ENCODE measurements at places on chromosomes 4 and X.

- DNase-seq = peak; percentile 79
Measured at GRCh38 chr4:142405021-142405694, 440.9 kb downstream of the INPP4B start.

GRCh38 chr4:35500812-35501211 lies 743.5 kb downstream of the ARAP2 start:
- DNase-seq = no peak

GRCh38 chr4:7627251-7628250 lies 192.8 kb upstream of the PSAPL1 start:
- no peak for DNase-seq

- no peak for DNase-seq
Measured at GRCh38 chr4:78747475-78747922, 28.7 kb upstream of the BMP2K start.

GRCh38 chr4:75180217-75180616 lies 247.3 kb downstream of the PARM1 start:
- no peak for DNase-seq

- no peak for DNase-seq
Measured at GRCh38 chrX:1244164-1245076, 24.2 kb upstream of the CSF2RA start.

- DNase-seq = peak; percentile 1
Measured at GRCh38 chr4:114782415-114783214, 184.0 kb downstream of the UGT8 start.

GRCh38 chr4:68401231-68401630 lies 46.0 kb upstream of the TMPRSS11E start:
- DNase-seq = peak; percentile 33

DNA sequence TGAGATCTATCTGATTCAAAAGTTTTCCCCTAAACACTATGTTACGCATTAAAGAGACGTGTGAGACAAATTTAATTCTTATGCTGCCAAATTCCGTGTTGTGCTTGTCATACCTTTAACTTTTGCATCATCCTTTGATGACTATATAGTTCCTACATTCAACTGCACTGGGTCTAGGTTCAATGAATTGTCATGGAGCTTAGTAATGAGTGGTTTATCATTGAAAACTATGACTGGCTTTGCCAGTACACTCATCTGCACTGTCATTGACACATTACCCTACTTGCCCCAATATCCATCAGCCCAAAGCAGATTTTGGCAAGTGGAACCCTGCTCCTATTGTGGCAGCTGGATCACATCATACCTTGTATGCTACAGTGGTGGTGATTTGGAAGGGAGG lies 882.9 kb upstream of the SLIT2 start:
- no peak for DNase-seq

DNA sequence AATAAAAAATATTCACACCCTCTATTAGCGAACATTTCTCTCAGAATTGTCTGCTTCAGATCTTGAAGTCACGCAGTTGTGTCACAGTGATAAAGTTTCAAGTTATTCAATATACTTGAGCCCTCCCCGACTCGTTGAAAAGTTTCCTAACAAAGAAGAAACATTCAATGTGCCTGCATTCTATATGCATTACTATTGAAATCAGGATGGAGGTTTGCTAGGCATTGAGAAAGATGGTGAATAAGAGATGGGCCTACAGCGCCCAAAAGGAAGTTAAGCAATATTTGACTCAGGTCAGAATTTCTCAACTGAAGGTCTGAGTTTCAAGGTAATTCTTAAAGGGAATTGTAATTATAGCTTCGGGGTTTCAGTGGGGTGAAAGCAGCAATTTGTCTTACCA lies 6.1 kb downstream of the TCEANC start:
- DNase-seq = peak; percentile 64

DNA sequence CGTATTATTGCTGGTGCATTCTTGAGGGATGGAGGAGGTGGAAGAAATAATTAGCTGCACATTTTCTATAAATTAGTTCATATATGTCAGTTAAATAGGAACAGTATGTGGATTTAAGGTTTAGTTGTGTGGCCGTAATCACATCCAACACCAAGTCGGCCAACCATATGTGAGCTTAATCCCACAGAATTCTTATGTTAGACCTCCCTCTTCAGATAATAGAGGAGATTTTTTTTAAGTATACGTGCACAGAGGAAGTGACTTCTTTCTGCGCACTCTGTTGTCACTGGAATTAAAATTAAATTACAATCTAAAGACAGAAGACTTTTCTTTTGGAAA lies 2.1 kb downstream of the SEPTIN11 start:
- no peak for DNase-seq

GRCh38 chrX:13330446-13330845 lies 10.6 kb upstream of the ATXN3L start:
- no peak for DNase-seq

GRCh38 chr4:184500748-184501589 lies 26.6 kb upstream of the IRF2 start:
- no peak for DNase-seq

- DNase-seq = peak; percentile 54
Measured at GRCh38 chr4:16264798-16265197, 38.5 kb upstream of the TAPT1 start.

GRCh38 chrX:8586953-8587352 lies 122.3 kb downstream of the VCX3B start:
- DNase-seq = no peak

DNA sequence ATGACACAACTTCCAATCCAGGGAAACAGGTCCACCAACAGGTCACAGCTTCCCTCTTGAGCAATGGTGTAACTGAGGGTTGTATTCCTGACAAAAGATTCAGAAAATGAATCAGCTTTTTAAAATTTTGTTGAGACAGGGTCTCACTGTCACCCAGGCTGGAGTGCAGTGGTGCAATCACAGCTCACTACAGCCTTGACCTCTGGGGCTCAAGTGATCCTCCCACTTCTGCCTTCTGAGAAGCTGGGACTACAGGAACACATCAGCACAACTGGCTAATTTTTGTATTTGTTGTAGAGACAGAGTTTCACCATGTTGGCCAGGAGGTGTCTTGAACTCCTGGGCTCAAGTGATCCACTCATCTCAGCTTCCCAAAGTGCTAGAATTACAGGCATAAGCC lies 43.7 kb downstream of the SAT1 start:
- DNase-seq = no peak

- no peak for DNase-seq
Measured at GRCh38 chr4:16462656-16463055, 236.4 kb upstream of the TAPT1 start.

DNA sequence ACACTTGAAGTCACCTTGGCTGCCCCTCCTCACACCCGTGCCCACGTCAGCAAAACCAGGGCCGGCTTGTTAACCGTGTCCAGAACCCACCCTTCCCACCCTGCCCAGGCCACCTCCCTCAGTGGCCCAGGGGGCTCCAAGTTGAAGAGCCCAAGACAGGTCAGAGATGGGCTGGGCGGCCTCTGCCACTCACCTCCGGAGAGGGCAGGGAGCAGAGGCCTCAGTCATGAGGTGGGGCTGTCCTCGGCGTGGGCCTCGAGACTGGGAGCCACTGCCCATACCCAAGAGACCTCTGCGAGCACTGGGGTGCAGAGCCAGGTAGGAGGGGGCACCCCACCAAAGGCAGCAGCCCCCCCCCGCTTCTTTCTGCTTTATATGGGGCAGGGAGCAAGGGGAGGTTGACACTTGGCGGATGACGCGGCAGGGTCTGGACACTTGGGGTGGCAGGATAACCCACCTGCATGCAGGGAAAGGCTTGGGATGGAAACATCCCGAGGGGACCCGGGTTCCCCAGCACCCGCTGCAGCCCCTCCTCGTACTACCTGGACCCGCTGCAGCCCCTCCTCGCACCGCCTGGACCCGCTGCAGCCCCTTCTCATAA lies 38.0 kb upstream of the SPON2 start:
- DNase-seq = no peak

DNA sequence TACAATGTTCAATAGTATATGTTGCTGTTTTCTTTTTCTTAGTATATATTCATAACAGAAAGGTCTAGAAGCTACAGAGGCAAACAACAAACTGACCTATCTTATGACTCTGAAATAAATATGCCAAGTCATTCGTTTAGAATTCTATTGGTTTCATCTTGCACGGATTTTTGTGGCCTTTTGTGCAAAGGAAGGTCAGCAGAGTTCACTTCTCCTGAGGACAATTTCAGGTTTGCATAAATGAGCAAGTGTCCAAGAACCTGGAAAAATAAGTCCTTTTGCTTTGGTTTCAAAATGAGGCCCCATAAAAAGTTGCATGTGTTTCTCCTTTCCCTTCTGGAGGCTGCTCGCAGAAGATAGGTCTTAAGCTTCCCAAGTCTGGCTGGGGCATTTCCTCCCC lies 156.9 kb downstream of the APBB2 start:
- peak; percentile 64 for DNase-seq

- DNase-seq = peak; percentile 79
Measured at GRCh38 chrX:20067709-20068561, 48.8 kb downstream of the MAP7D2 start.

- peak; percentile 42 for DNase-seq
Measured at GRCh38 chr4:159444678-159445077, 341.8 kb downstream of the RAPGEF2 start.

GRCh38 chr4:144208074-144208473 lies 67.6 kb upstream of the GYPA start:
- DNase-seq = no peak

DNA sequence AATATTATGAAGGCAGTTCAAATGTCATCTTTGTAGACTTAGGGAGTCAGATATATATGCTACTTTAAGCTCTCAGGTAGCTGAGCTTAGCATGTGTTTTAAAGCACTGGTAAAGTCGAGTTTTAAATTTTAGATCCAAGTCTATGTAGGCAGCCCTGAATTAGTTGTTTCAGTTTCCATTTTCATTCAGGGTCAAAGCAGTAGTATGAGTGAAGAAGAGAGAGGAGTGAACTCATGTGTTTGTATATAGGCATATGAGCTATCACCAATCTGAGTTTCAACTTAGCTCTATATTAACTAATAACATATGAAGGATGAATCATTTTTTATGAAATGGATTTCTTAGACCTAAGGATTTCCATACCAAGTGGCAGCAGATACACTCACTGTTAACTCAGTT lies 1353.4 kb downstream of the FSTL5 start:
- no peak for DNase-seq

DNA sequence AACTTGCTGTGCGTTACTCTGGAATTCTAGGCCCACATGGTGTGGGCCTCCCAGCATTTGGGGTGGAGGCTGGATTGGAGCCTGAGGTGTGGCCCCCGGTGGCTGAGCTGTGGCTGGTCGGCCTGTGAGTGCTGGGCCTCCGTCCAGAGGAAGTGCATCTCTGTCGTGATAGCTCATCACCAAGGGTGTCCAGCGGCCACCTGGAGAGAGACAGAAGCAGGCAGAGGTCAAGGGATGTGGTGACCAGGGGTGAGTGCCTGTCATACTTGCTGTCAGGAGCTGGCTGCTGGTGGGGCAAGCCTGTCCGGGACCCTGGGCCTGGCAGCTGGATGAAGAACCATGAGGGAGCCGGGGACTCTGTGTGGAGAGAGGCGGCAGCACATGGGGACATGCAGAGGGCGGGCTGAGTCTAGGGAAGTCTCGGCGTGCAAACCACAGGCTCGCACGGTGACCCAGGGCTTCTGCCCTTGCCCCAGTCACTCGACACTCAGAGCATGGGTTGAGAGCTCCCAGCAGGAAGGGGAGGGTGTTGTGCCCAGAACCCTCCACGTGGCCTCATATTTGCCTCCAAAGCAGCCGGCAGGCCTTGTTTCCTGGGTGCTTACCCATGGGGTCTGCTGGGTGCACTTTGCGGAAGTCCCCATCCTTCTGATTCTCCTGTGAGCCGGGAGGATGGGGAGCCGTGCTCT lies 6.2 kb downstream of the SORCS2 start:
- DNase-seq = no peak

GRCh38 chr4:99483636-99484035 lies 27.2 kb upstream of the C4orf17 start:
- DNase-seq = no peak

DNA sequence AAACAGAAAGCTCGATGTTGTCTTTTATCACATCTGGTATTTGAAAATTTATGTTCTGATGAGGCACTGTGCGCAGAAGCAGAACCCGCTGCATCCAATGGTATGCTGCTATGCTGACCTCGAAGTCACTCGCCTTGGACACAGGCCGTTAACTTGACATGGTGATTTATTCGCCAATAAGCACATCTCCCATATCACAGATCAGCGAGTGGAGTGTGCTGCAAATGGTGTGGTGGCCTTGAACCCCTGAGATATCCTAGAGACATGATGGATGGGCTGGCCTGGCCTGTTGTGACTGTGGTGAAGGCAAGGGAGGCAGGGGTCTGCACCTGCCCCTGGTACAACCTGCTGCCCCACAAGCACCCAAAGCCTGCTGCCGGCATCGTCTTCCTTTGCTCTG lies 175.4 kb upstream of the FRG1 start:
- DNase-seq = no peak

DNA sequence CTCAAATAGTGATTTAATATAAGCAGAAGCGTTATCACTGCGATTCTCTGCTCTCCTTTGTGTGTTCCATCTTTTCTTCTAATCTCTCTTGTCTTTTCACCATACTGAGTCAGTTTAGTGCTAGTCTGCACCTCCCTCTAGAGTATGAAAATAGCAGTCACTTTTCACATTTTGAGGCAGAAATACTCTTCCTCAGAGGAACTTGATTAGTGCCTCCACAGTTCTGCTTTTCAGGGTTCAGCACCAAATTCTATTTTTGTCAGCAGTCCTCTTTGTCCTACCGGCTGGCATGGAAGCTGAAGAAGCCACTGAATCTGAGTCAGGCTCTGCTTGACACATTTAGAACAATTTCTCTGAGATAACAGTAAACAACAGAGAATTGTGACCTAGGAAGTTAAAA lies 49.7 kb upstream of the ANKRD17 start:
- peak; percentile 53 for DNase-seq
